ENCODE measurements at places on chromosomes 5 and 9. TPM values are rescaled to one million over a fixed set of nuclear protein-coding genes. Genes with fewer than 3 reads are reported as not detected.

The CDKN2B gene
- 3.0 TPM for total RNA-seq

The SLC45A2 gene
- not detected for total RNA-seq

The IGFBPL1 gene
- total RNA-seq: not detected

The CAVIN4 gene
- total RNA-seq: 79.3 TPM

Data from Right ventricle myocardium inferior (tissue), 1 donor.